ENCODE measurements at places on chromosomes 12 and 14.

GRCh38 chr12:5971194-5971850 is 26.3 kb upstream of the ANO2 start:
- DNase-seq: no peak

DNA sequence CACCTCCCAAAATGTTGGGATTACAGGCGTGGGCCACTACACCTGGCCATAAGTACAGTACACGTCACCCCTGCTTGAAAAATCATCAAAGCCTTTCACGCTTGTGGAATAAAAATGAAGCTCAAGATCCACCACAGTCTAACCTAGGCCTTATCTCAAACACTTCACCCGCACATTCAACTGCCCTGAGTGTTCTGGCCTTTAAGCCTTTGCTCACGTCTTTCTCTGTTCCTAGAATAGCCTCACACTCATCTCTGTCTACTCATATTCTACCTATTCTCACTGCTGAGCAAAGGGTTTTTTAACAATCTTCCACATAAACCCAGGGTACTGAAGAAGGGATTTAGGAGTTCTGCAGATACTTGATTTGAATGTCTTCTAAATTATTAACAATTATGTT is 9.9 kb downstream of the CALCOCO1 start:
- no peak for DNase-seq

GRCh38 chr14:70515811-70516210 is 19.0 kb downstream of the ADAM20 start:
- no peak for DNase-seq

DNA sequence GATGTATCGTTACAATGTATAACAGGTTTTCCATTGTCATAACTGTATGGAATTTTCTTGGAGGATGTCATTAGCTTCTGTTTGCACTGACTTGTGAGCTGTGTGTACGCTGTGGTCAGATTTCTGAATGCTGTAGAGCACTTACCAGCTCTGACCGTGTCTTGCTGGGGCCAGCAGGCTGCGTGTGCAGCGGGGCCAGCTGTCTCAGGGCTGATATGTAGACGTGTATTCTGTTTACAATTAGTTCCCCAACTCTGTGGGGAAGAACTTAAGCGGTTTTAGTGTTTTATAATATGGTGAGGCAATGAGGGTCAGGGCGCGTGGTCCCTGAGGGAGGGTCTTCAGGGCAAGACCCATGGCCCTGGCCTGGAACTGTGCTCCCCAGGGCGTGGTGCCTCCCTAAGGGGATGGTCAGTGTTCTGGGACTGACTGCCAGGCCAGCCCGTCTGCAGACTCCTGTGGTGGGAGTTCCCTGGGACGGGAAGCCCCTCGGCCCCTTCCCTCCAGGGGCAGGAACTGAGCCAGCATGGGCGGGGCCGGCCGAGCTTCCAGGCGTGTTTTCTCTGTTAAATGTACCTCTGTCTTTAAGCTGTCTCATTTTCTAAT is 18.7 kb downstream of the XRCC3 start:
- DNase-seq: no peak

All from NCI-H748 treated with DMSO at 0.1 percent for 48 hours (cell line).